ENCODE measurements at places on chromosomes 1 and 21.

GRCh38 chr1:233340966-233341516 is 13.5 kb downstream of the MAP3K21 start:
- no peaks in the 10 kb centered on the region for H3K36me3 ChIP-seq
- H3K4me1 ChIP-seq, result no peaks in the 10 kb centered on the region
- H3K4me3 ChIP-seq, result no peak overlapping the region
- no peak overlapping the region for H3K27ac ChIP-seq
- H3K27me3 ChIP-seq, result peaks cover 7% of the 10 kb centered on the region

- no peak for DNase-seq
- no peaks in the 10 kb centered on the region for H3K4me1 ChIP-seq
- H3K27ac ChIP-seq, result peak overlapping the region; percentile 16
- no peaks in the 10 kb centered on the region for H3K36me3 ChIP-seq
- H3K27me3 ChIP-seq, result no peaks in the 10 kb centered on the region
Measured at GRCh38 chr1:40352126-40352525, 21.4 kb upstream of the SMAP2 start.

DNA sequence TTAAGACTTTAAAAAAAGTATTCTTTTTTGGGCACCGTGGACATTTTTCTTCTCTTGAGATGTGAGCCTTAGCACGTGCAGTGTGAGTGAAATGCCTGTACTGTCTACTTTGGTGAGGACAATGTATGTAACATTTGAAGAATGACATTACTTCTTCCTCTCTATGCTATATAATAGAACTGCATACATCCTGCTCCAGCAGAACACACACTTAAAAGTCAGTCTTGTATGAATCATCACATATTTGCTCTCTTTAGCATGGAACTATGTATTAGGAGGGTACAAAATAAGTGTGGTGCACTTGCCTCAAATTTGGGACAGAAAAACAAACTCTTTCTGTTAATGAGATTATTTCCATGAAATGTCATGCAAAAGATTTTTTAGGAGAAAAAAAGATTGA is 358.4 kb upstream of the SGIP1 start:
- no peaks in the 10 kb centered on the region for H3K36me3 ChIP-seq
- no peak for DNase-seq
- H3K4me3 ChIP-seq, result no peak overlapping the region

DNA sequence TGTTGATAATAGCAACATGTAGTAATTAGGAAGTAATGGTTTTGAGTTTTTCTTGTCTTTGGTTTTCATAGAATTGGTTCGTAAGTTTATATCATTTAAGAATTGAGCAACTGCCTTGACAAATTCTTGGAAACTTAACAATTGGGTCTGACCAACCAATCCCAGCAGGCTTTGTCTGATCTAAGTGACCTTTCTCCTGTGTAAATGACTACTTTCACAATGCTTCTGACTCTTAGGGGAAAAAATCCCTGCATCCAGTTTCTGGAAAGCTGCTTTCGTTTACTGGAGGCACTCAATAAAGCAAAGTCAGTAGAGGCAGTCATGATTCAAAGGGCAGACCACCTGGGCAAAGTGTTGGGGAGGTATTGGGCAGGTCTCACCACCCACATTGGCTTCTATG is 303.6 kb upstream of the FAM78B start:
- no peak overlapping the region for H3K4me3 ChIP-seq
- H3K27ac ChIP-seq, result no peak overlapping the region
- no peaks in the 10 kb centered on the region for H3K4me1 ChIP-seq
- H3K36me3 ChIP-seq, result no peaks in the 10 kb centered on the region
- no peak for DNase-seq

- H3K4me1 ChIP-seq, result no peaks in the 10 kb centered on the region
- H3K27me3 ChIP-seq, result no peaks in the 10 kb centered on the region
- no peaks in the 10 kb centered on the region for H3K36me3 ChIP-seq
- H3K27ac ChIP-seq, result no peak overlapping the region
- DNase-seq, result no peak
- no peak overlapping the region for H3K4me3 ChIP-seq
Measured at GRCh38 chr1:73821520-73821919, 376.5 kb downstream of the LRRIQ3 start.

- H3K4me1 ChIP-seq, result no peaks in the 10 kb centered on the region
- no peak for DNase-seq
- no peaks in the 10 kb centered on the region for H3K27me3 ChIP-seq
Measured at GRCh38 chr1:177048314-177049069, 116.0 kb downstream of the ASTN1 start.

DNA sequence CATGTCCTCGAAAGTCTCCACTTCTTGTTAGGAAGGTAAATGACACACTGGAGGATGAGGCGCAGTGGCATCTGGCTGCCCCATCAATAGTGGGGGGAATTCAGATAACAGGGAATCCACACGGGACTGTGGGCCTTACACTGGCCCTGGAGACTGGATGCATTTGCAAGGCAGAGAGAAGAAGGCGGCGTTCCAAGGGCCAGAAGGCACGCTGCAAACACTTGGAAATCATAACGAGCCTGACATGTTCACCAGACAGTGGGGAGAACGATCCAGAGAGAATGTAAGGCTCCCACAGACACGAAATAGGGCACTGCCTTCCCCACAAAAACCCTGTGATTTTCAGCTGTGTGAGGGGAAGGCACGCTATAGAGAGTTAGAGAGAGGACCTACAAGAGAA is 70.5 kb downstream of the PGBD5 start:
- no peak overlapping the region for H3K27ac ChIP-seq
- H3K4me1 ChIP-seq, result no peaks in the 10 kb centered on the region
- no peak for DNase-seq
- H3K27me3 ChIP-seq, result no peaks in the 10 kb centered on the region
- H3K4me3 ChIP-seq, result no peak overlapping the region

DNA sequence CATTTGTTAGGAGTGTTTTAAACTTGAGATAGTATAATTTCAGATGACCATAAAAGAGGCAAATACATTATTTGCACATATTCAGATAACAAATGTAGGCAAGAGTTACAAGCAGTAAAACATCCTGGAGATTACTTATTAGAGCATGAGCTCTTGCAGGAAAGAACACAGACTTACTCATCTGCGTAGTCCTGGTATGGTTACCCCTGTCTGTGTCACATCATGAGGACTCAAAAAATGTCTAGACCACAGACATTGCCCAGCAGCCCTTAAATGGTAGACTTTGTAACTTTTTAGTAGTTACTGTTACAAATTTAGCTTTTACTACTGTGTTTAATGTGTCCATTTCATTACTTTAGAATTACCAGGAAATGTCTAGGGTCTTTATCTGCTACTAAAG is 12.8 kb downstream of the CACHD1 start:
- no peaks in the 10 kb centered on the region for H3K36me3 ChIP-seq
- H3K4me3 ChIP-seq, result no peak overlapping the region
- H3K27me3 ChIP-seq, result no peaks in the 10 kb centered on the region
- no peak overlapping the region for H3K27ac ChIP-seq
- peaks cover 5% of the 10 kb centered on the region for H3K4me1 ChIP-seq

GRCh38 chr1:76705560-76705959 is 161.7 kb upstream of the ST6GALNAC5 start:
- no peak overlapping the region for H3K4me3 ChIP-seq
- no peaks in the 10 kb centered on the region for H3K27me3 ChIP-seq
- H3K36me3 ChIP-seq, result no peaks in the 10 kb centered on the region
- no peaks in the 10 kb centered on the region for H3K4me1 ChIP-seq
- no peak for DNase-seq

GRCh38 chr1:203672346-203672745 is 45.7 kb downstream of the ATP2B4 start:
- peaks cover 53% of the 10 kb centered on the region for H3K4me1 ChIP-seq
- no peak overlapping the region for H3K4me3 ChIP-seq
- H3K27me3 ChIP-seq, result no peaks in the 10 kb centered on the region
- peak overlapping the region; percentile 85 for H3K27ac ChIP-seq
- H3K36me3 ChIP-seq, result no peaks in the 10 kb centered on the region
- DNase-seq, result peak; percentile 46

- H3K4me1 ChIP-seq, result peaks cover 4% of the 10 kb centered on the region
- H3K36me3 ChIP-seq, result no peaks in the 10 kb centered on the region
- peak overlapping the region; percentile 71 for H3K27ac ChIP-seq
- H3K27me3 ChIP-seq, result peaks cover 3% of the 10 kb centered on the region
Measured at GRCh38 chr1:40948741-40949443, 30.6 kb upstream of the CTPS1 start.

- no peaks in the 10 kb centered on the region for H3K36me3 ChIP-seq
- peaks cover 8% of the 10 kb centered on the region for H3K4me1 ChIP-seq
- no peak overlapping the region for H3K27ac ChIP-seq
- H3K27me3 ChIP-seq, result no peaks in the 10 kb centered on the region
- DNase-seq, result no peak
Measured at GRCh38 chr1:17246971-17247370, 1.9 kb upstream of the PADI3 start.

GRCh38 chr1:63917571-63918417 is 144.0 kb downstream of the ROR1 start:
- no peak overlapping the region for H3K27ac ChIP-seq
- peaks cover 12% of the 10 kb centered on the region for H3K4me1 ChIP-seq
- no peaks in the 10 kb centered on the region for H3K27me3 ChIP-seq
- H3K4me3 ChIP-seq, result no peak overlapping the region
- no peaks in the 10 kb centered on the region for H3K36me3 ChIP-seq

GRCh38 chr1:151001602-151002001 is 5.1 kb downstream of the MINDY1 start:
- no peaks in the 10 kb centered on the region for H3K27me3 ChIP-seq
- DNase-seq, result no peak
- H3K36me3 ChIP-seq, result peaks cover 14% of the 10 kb centered on the region
- no peak overlapping the region for H3K27ac ChIP-seq
- H3K4me3 ChIP-seq, result no peak overlapping the region

GRCh38 chr1:192506741-192507155 is 68.8 kb upstream of the RGS1 start:
- H3K4me3 ChIP-seq, result no peak overlapping the region
- no peaks in the 10 kb centered on the region for H3K4me1 ChIP-seq
- H3K36me3 ChIP-seq, result no peaks in the 10 kb centered on the region
- no peak overlapping the region for H3K27ac ChIP-seq
- no peak for DNase-seq
- H3K27me3 ChIP-seq, result no peaks in the 10 kb centered on the region

GRCh38 chr1:226073184-226073950 is 10.9 kb downstream of the H3-3A start:
- peaks cover 13% of the 10 kb centered on the region for H3K4me1 ChIP-seq
- no peak overlapping the region for H3K27ac ChIP-seq
- peaks cover 24% of the 10 kb centered on the region for H3K36me3 ChIP-seq
- DNase-seq, result no peak
- H3K4me3 ChIP-seq, result no peak overlapping the region
- no peaks in the 10 kb centered on the region for H3K27me3 ChIP-seq

DNA sequence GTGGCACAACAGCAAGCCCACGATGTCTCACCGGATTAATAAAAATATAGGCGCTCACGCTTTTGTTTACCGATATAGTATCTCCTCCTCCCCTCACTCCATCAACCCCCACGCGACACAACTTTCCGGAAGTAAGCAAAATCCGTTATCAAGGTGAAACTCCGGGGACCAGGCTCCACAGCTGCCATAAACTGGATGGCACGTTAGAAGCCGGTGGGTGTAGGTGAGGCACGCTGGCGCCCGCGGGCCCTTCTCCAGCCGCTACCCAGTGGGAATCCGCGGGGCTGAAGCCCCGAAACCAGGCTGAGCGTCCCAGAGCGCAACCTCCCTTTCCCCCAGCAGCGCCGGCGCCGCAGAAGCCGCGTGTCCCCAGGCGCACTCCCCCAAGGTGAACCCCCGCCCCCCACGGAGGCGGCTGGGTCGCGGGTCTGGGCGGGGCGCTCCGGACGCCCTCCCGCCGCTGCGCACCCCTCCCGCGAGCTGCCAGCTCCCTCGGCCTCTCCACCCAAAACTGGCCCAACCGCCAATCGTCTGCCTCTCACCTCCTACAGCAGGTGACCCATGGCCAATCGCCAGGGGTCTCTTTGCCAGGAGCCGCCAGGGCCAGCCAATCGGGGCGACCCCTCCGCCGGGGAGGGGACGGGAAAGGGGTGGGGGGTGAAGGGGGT is 112.4 kb downstream of the OSBPL9 start:
- no peaks in the 10 kb centered on the region for H3K4me1 ChIP-seq
- peak; percentile 95 for DNase-seq
- no peaks in the 10 kb centered on the region for H3K36me3 ChIP-seq

DNA sequence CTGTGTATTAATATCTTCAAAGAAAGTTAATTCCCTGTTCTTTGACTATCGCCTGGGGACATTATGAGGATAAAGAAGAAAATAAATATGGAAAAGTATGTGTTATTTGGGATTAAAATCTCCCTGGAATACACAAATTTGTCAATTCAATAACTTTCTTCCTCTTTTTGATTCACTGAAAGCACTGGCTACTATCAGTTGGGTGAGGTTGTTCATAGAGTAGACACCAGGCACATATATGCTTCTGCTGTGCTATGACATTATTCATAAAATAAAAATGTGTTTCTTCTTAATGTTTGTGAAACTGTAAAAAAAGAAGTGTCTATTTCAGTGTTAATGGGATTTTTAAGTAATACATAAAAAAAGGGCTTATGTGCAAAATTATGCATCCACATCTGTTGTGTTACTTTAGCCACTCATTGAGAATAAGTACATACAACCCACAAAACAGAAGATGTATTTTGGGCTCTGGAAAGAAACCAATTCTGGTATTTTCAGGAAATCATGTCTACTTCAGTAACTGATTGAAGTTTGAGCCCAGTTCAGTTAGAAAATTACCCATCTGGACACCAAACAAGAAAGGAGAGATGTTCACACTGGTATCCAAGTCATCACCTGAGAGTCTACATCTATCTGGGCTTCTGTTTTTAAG is 169.4 kb downstream of the GABPA start:
- no peak overlapping the region for H3K27ac ChIP-seq
- H3K36me3 ChIP-seq, result no peaks in the 10 kb centered on the region
- H3K27me3 ChIP-seq, result no peaks in the 10 kb centered on the region
- H3K4me3 ChIP-seq, result no peak overlapping the region

GRCh38 chr1:221138516-221138915 is 259.3 kb downstream of the HLX start:
- H3K36me3 ChIP-seq, result no peaks in the 10 kb centered on the region
- H3K27me3 ChIP-seq, result no peaks in the 10 kb centered on the region
- no peak overlapping the region for H3K27ac ChIP-seq
- no peak for DNase-seq
- H3K4me1 ChIP-seq, result no peaks in the 10 kb centered on the region
- H3K4me3 ChIP-seq, result no peak overlapping the region

DNA sequence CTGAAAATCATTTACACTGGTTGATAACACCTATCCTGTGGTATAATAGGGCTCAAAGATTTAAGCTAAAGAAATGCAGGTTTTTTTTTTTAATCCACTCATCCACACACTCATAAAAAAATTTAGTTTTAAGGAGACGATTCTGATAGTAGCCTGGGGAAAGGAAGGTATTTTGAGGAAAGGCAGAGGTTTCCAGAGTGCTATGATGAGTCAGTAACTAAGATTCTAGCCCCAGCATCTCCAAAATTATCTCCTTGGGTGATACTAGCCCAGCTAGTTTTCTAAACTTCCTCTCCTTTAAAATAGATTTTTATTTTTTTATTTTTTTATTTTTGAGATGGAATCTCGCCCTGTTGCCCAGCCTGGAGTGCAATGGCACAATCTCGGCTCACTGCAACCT is 20.7 kb downstream of the ASAP3 start:
- no peak overlapping the region for H3K4me3 ChIP-seq
- H3K4me1 ChIP-seq, result no peaks in the 10 kb centered on the region
- no peak for DNase-seq
- H3K36me3 ChIP-seq, result no peaks in the 10 kb centered on the region
